ENCODE measurements at places on chromosomes 5 and 9.

GRCh38 chr5:93675460-93676450 is 65.6 kb downstream of the POU5F2 start:
- no peak for DNase-seq

GRCh38 chr5:25688156-25688555 is 1043.4 kb upstream of the CDH10 start:
- DNase-seq, result no peak

DNA sequence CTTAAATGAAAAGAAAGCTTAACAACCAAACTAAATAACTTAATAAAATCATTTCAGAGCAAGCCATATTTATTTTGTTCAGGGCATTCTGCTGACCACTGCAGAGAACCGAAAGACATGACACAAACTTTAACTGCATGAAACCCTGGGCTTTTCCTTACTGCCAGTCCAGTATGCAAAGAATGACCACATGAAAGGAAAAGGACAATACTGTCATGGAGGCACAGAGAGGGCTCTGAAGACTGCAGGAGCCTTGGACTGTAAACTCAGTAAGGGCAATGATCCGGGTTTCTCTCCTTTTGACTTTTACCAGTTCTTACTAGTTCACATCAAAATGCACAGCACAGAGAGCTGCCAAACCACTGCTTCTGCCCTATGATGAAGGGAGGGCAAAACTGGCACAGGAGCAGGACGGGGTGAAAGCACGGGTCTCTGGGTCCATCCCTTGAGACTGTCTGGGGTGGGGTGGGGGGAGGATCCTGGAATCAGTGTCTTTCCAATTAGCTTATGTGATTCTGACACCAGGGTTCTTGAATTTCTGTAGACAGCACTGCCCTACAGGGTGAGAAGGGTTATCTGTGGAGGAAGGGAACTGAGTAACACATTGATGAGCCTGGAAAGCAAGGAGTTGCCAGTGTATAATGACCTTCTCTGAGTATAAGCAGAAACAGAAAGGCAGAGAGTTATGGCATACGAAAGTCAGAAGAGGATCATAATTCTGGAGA is 44.7 kb downstream of the RNF130 start:
- no peak for DNase-seq

GRCh38 chr5:103434057-103434456 is 128.5 kb downstream of the NUDT12 start:
- DNase-seq, result no peak

DNA sequence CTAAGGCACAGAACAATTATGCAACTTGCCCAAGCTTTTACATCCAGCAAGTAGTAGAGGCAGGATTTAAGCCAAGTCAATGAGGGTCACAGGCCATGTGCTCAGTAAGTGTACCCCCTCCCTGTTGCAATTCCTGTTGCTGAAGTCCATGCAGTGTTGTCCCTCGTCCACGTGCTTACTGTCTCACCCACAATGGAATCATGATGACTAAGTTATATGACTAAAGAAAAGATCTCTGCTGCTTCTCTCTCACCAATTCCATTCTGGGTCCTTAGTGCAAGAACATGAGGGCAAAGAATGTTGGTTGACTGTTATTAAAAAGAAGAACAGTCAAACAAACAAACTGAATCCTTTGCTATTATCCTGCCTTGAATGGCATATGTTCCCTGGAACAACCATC is 233.6 kb upstream of the SLC24A2 start:
- DNase-seq, result no peak

GRCh38 chr9:36632892-36633291 is 60.2 kb downstream of the MELK start:
- DNase-seq, result no peak

DNA sequence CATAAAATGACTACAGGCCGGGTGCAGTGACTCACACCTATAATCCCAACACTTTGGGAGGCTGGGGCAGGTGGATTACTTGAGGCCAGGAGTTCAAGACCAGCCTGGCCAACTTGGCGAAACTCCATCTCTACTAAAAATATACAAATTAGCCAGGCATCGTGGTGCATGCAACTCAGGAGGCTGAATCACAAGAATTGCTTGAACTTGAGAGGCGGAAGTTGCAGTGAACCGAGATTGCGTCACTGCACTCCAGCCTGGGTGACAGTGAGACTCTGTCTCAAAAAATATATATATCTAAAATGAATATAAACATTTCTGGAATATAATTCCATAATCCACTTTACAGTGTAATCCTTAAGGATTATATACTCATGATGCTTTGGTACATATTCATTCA is 66.5 kb downstream of the TEX10 start:
- DNase-seq, result no peak

GRCh38 chr9:114282926-114283325 is 40.0 kb upstream of the ORM1 start:
- peak; percentile 43 for DNase-seq

GRCh38 chr5:112784726-112785125 is 47.0 kb downstream of the APC start:
- DNase-seq, result no peak

- no peak for DNase-seq
Observed at GRCh38 chr5:101278917-101279316, 375.8 kb upstream of the ST8SIA4 start.

- DNase-seq, result no peak
Observed at GRCh38 chr5:961711-962240, 46.8 kb upstream of the NKD2 start.

- no peak for DNase-seq
Observed at GRCh38 chr9:122944960-122945888, 4.4 kb downstream of the RABGAP1 start.

DNA sequence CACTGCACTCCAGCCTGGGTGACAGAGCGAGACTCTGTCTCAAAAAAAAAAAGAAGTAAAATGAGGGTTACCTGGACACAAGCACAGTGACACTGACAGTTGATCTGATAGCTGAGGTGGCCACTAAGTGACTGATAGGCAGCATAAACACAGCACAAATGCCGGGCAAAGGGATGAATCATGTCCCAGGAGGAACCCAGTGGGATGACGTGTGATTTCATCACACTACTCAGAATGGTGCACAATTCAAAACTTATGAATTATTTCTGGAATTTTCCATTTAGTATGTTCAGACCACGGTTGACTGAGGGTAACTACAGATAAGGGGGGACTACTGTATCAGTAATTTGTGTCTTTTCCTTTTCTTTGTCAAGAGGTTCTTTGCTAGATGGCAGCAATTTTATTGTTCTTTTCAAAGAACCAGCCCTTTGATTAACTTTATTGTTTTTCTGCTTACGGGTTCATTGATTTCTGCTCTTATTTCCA is 34.3 kb upstream of the RNF130 start:
- DNase-seq, result no peak

- no peak for DNase-seq
Observed at GRCh38 chr5:113514289-113514635, 768 bp downstream of the YTHDC2 start.

- no peak for DNase-seq
Observed at GRCh38 chr5:31783731-31784130, 144.8 kb downstream of the PDZD2 start.

- DNase-seq, result no peak
Observed at GRCh38 chr9:113431191-113431590, 20.6 kb downstream of the C9orf43 start.

DNA sequence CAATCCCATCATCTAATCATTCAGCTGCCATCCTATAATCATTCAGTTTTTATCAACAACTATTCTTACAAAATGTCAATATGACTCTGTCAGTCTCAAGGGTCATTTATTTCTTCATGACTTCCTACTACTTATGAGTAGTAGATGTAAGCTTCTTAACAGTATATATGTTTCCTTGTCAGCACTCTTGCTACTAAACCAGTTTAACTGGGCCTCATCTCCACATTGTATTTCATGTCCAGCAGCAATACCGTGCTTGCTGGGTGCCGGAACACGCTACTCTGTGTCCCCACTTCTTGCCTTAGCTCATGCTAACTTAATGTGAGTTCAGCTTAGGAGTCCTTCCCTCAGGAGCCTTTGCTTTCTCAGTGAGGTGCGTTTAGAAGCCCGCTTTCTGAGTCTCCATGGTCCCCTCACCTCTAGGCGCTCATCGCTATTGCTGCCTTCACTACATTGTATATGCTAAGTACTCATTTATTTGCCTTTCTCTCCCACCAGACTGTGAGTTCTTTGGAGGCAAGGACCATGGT is 32.9 kb downstream of the ELL2 start:
- no peak for DNase-seq

GRCh38 chr9:109934136-109934856 is 154.3 kb downstream of the PALM2AKAP2 start:
- peak; percentile 43 for DNase-seq

DNA sequence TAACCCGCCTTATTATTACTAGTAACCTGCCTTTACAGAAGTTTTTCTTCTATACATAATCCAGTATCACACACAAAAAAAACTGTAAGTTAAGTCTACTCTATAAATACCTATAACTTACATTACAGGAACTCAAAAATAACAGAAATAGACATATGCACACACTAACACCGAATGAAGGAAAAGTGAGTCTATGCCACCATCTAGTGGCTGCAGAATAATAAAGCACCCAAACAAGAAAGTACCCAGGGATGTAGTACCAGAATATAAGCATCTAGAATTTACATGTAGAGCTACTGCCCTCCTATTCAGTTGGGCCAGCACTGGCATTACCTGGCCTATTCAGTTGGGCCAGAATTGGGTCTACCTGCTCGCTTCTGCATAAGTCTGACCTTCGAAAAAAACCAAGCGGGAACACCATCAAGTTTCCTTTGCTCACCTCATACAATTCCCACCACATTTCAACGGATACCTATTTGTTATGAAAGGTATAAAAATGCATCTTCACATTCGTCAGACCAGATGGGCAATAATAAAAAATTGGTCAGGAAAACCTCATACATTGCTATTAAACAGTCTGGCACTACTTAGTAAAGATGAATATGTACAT is 4.0 kb upstream of the NIPSNAP3A start:
- no peak for DNase-seq

DNA sequence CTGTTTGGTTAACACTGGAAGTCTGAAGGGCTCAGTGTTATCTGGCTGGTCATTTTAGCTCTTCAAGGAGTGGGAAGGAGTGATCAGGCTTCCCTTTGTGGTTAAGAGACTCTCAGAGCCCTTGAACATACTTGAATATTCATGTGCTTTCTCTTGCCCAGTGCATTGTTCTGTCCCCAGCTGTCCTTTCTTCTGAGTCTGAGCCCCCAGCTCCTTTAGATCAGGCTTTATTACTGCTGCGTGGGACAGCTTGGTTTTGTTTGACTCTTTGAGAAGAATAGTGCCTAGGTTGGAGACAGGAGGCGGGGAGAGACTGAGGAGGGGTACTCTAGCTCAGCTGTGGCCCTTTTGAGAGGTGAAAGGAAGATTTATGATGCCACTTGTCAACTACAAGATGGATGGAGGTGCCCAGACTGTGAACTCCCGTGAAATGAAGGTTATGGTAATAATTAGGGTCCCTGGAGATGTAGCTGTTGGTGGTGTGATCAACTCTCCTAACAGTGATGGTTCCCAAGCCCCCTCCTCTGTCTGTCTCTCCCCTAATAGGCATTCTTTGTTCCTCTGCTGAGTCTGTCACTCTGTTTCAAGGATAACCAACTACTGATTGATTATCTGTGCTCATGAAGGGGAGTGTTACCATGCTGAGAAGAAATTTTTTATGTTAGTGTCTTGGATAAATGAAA is 83.1 kb upstream of the GLRA1 start:
- DNase-seq, result no peak

GRCh38 chr5:179964015-179964414 is 56.3 kb upstream of the TBC1D9B start:
- DNase-seq, result no peak

DNA sequence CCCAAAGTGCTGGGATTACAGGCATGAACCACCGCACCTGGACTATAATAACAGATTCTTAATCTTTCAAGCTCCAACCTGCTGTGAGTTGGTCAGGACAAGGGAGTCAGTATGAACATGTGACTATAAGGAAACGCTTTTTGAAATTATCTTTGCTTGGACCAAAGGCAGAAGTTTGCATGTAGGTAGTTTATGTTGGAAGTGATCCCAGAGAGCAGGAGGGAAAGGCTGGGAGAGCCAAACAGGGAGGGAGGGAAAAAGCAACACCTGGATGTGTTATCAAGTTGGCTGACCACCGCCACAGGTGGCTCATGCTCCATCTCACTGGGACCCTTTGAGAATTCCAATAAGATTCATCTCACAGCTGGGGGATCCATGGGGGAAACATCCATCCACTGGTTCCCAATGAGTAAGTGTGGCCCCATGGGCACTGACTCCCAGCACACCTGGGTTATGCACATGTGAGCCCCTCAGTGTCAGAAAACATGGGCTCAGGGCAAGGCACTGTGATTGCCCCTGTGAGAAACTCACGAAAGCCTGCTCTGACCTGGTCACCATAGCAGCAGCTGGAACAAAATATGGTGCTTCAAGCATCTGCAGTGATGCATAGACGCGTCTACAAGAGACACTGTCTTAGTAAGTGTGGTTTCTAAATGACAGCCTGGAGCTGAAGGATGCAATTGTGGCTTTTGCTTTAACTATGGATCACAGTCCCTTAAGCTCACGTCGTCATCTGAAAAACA is 62.1 kb downstream of the ARSB start:
- no peak for DNase-seq
